ENCODE measurements at places on chromosomes 13 and 19. TPM values are rescaled to one million over a fixed set of nuclear protein-coding genes. Genes with fewer than 3 reads are reported as not detected.
A peak's percentile ranks its signal among the peaks of the same experiment; 100 is the strongest.

DNA sequence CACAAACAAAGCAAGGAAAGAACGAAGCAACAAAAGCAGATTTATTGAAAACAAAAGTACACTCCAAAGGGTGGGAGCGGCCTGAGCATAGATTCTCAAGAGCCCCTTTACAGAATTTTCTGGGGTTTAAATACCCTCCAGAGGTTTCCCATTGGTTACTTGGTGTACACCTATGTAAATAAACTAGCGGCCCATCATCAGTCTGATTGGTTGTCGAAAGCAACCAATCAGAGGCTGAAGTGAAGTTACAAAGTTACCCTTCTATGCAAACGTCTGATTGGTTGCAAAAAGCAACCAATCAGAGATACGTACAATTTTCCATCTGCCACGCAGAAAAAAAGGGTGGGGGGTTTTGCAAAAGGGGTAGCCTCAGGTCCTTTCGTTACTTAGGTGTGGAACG is 96.3 kb upstream of the UBAC2 start:
- DNase-seq: no peak

DNA sequence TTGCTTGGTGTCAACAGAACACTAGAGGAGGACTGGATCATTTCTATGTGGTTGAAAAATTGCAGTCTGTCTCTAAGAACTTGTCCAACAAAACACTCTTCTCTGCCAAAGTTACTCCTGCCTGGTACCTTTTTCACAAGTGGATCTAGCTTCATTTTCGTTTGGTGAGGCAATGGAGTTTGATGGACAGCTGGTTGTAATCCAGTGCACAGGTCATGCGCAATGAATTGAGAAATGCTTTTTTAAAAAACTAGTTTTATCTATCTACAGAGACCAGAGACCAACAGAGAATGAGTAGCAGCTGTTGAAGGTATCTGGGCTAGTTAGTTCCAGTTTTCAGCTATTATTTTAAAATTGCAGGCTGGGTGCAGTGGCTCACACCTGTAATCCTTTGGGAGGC is 12.0 kb upstream of the KBTBD6 start:
- no peak for DNase-seq

- DNase-seq: peak; percentile 87
These were observed 5.1 kb downstream of the JUNB start for GRCh38 chr19:12796146-12797071.

DNA sequence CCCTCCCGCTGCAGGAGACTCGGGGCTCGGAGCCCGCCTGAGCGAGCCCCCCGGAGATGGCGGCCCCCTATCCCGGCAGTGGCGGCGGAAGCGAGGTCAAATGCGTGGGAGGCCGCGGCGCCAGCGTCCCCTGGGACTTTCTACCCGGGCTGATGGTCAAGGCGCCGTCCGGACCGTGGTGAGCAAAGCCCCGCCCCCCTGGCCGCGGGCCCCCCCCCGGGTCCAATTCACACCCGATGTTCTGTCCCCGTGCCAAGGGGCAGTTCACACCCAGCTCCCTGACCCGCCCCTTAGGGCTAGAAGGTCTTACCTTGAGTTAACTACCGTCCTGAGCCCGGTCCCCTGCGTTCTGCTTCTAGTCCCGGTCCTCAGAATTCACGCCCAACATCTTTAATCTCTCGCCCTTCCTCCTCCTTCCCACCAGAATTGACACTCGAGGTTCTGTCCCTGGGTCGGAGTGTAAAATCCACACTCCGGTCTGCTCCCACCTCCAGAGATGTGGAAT is 1.4 kb downstream of the NPAS1 start:
- DNase-seq: no peak

- no peak for DNase-seq
These were observed 149.8 kb downstream of the ZNF536 start for GRCh38 chr19:30521937-30522336.

FPR1 gene
- total RNA-seq: not detected

DNA sequence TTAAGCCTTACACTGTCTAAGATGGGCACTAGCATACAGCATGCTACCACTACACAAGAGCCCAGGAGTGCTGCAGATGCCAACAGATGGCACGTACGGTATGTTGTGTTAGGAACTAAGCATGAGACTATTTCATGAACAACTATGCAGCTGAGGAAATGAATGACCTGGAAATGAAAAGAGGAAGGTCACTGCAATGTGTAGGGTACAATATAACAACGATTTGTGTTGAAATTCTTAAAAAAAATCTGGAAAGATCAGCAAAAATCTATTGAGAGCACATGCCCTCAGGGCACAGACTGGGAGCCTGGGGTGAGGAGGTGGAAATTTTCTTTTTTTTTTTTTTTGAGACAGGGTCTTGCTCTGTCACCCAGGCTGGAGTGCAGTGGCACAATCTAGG is 14.4 kb downstream of the HAUS8 start:
- DNase-seq: no peak

DNA sequence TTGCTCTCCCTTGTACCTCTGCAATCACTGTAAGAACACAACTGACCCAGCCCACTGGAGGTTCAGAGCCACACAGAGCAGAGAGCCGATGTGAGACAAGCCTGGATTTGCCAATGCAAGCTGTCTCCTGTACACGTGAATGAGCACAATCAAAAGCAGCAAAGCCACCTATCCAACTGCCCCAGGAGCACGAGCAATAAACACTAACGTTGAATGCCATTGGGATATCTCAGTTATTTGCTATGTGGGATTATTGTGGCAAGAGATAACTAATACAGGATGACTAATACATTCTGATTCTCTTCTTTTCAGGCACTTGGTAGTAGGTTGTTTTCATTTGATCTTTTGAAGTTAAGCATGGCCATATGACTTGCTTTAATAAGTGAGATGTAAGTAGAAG is 85.2 kb upstream of the FAM216B start:
- DNase-seq: no peak

DNA sequence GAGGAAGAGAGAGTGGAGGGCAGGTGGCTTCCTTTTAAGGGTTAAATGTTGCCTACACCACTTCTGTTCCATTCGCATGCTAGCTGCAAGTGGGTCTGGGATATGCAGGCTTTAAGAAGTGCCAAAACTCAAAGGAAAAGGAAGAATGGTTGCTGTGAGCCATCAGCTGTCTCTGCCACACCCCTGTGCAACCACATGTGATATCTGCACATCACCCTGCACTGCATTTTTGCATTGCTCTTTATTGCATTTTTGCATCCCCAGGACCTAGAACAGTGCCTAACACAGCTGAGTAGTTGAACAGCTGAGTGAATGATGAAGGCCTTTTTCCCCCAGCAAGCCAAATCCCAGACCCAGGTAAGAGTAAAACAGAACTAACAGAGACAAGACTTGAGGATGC is 136.1 kb downstream of the ZIC5 start:
- DNase-seq: no peak

DNA sequence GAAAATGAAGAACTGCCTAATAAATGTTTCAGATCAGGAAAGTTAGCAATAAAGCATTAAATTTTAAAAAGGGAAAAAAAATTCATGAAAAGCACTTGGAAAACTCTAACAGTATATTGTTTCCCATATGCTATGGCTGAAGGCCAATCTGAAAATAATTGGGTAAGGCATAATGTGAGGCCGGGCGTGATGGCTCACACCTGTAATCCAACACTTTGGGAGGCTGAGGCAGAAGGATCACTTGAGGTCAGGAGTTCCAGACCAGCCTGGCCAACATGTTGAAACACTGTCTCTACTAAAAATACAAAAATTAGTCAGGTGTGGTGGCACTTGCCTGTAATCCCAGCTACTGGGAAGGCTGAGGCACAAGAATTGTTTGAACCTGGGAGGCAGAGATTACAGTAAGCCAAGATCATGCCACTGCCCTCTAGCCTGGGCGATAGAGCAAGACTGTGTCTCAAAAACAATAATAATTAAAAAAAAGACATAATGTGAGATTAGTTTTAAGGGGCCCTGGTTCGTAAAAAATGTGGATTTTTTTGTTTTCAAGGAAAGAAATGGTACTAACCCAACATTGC is 15.2 kb downstream of the INTS6 start:
- DNase-seq: no peak

LIM2 gene
- not detected for total RNA-seq

DNA sequence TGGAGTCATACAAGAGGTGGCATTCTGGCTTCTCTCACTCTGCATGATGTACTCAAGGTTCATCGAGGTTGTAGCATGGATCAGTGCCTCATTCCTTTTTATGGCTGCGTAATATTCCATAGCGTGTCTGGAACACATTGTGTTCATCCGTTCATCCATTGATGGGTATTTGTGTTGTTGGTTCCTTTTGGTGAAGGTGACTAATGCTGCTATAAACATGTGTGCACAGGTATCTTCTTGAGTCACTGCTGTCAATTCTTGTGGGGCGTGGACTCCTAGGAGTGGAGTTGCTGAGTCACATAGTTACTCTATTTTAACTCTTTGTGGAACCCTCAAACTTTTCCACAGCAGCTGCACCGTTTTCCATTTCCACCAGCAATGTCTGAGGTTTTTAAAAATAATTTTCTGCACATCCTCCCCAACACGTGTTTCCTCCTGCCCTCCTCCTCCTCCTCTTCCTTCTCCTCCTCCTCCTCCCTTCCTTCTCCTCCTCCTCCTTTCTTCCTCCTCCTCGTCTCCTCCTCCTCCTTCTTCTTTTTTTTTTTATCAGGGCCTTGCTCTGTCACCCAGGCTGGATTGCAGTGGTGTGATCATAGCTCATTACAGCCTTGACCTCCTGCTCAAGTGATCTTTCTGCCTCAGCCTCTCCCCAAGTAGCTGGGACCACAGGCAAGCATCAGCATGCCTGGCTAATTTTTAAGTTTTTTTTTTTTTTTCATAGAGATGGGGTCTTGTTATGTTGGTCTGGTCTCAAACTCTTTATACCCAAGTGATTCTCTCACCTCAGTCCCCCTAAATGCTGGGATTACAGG is 2.0 kb upstream of the TMEM221 start:
- peak; percentile 73 for DNase-seq

DNA sequence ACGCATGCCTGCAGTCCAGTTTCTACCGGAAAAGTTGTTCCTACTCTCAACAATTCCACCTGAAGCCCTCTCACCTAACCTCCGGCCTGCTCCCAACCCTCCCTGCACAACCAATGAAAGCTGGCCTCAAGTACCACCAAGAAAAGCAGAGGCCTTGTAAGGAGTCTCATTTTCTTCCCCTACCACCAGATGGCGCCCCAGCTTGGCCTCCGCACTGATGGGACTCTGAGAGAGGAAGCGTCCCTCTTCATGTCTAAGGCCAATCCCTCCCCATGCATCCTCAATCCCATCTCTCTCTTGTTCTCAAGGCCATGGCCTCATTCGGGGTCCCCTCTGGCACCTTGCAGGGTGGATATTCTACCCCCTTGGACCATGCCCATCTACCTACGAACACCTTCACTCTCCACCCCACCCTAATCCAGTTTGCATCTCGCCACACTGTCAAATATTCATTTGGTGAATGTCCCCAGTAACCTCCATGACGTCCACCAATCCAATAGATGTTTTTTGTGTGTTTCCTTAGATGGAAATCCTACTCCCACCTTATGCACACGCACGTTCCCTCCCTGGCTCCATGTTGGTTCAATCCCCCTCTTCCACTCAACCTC is 412.8 kb downstream of the ZNF536 start:
- DNase-seq: peak; percentile 78

IRS2 gene
- total RNA-seq: 1.5 TPM

- no peak for DNase-seq
These were observed 40.1 kb downstream of the FAM216B start for GRCh38 chr13:42821437-42821836.

DMKN gene
- 1.3 TPM for total RNA-seq

CLEC4G gene
- not detected for total RNA-seq

- peak; percentile 96 for DNase-seq
These were observed 2.8 kb upstream of the TNNI3 start for GRCh38 chr19:55160128-55160985.

ZFP36 gene
- total RNA-seq: 69.1 TPM

- DNase-seq: no peak
These were observed at the start of gene C5AR1 for GRCh38 chr19:47309608-47310007. C5AR1 (plus strand) TSS chr19:47309861; CDS start chr19:47309896, 35 bp downstream.

CCNA1 gene
- total RNA-seq: 0.21 TPM

- peak; percentile 27 for DNase-seq
These were observed 65.6 kb downstream of the UFM1 start for GRCh38 chr13:38415233-38415632.

Measured in activated CD4-positive, alpha-beta T cell treated with anti-CD3 and anti-CD28 coated beads for 36 hours (primary cell).